MG63 (cell line): ENCODE measurements at places on chromosomes 12 and 14.

DNA sequence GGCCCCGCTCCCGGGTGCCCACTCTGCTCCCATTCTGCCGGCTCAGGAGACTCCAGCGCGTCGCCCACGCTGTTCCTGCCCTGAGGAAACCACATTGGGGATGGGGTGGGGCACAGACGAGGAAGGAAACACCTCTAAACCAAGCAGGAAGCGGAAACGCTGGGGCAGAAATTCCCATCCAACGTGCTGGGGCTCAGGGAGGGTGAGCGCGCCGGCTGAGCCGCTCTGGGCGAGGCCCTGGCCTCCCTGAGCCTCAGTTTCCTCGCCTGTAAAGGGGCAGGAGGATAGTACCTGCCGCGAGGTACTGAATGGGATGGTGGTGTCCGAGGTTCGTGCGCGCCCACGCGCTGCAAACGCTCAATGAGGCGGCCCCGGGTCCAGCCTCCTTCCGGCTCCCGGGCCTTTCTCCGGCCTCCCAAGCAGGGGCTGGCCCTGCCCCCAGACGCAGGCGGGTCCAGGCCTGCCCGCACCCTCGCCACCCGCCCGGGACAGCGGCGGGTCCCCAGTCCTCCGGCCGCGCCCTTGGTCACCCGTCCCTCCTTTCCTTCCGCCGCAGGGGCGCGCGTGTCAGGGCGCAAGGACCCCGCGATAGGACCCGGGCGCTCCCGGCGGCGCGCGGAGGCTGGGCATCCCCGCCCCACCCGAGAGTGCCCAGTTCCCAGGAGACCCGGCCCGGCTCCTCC, 673 bp downstream of the BEGAIN start:
- peak; percentile 75 for DNase-seq

DNA sequence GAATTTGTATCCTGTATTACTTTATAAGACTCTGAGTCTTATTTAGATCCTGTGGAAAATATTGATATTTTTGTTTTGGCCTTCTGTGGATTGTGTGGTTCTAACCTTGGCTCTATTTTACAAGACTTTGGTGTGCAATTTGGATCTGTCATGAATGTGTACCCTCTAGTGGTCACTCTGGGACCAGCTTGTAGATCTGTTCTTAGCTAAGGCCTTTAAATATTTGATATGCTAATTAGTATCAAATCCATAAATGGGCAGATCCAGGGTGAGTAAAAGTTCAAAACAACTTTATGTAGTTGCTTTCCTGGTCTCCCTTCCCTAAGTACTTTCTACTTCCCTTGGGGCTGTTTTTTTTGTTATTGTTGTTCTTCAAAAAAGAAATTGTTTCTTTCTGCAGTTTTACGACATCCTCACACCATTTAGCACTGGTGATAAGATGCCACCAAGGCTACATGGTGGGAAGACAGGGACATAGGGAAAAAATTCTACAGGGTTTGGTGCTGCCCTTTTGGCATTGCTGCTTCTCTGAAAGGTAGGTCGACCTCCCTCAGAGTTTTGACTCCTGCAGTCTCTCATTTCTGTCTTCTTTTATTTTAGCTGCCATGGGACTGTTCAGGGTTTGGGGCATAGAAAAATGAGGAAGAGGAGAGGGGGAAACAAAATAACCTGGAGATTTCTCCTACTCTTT, 238.5 kb downstream of the GPHN start:
- no peak for DNase-seq

DNA sequence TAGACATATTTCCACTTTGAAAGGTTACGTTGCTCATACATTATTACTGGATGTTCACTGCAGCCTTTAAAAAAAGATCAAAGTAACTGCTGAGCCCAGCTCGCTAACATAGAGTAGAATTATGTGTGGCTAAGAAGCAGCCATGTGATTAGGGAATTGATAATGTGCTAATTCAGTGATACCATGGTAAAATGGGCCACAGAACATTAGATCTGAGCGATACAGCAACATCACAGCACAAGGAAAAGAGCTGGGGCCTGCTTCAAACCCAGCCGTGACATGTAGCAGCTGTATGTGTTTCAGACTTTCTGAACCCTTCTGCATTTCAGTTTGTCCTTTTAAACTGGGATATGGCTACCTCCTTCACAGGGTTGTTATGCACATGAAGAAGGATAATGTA, 92.3 kb upstream of the LMNTD1 start:
- no peak for DNase-seq

DNA sequence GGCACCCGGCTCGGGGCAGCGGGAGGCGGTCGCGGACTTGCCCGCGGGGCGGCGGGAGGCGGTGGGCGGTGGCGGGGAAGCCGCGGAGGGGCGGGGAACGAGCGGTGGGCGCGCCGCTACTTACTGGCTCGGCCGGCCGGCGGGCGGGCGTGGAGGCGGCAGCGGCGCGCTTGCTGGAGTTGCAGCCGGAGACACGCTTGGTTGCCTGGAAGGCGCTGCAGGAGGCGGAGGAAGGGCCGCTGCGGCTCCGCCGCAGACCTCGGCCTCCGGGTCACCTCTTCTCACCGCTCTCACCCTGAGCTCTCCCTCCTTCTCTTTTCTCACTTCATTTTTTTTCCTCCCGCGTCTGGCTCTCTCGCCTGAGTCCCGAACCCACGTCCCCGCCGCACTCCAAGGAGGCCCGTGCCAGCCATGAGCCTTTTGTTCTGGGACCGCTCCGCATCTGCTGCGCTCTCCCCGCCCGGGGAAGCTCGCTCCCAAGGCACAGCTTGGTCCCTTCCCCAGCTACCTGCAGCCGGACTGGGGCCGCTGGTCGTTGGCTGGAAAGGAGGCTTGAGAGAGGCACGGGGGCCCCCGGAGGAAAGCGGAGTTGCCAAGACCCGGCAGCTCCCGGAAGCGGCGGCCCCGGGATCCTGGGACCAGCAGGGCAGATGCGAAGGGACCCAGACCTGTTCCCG, 592 bp upstream of the KCNK10 start:
- DNase-seq = peak; percentile 38

DNA sequence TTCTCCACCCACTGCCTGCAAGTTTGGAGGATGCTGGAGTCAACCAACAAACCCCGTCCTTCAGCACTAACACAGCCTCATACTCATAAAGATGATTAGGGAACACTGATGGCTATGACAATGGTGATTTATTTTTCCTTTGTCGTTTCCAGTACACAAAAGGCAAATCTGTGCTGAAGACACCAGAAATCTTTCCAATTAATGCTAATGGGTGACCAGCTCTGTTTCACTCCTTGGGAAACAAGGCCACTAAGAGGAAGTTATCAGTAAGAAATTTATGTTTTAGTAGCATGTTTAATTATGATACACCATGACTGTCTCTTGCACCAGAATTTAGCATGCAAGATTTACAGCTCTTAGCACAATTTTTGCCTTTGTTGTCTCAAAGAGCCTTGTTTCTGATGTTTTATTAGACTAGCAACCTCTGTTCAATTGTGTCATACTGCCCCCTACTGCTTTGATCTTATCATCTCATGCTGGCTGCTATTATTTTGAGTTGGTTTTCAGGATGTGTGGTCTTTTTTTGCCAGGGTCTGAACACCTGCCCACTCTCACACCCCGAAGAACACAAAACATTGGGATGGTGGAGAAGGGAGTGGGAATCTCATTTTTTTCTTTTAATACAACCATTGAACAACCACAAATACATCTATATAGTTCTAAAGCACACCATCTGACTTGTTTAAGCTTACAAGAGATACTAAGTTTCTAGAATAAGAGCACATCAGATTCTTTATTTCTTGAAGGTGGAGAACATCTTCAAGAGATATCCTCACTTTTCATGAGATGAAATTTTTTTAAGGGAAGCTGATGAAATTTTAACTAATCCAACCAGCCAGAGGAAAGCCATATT, 160.9 kb downstream of the SPTSSA start:
- DNase-seq = no peak

DNA sequence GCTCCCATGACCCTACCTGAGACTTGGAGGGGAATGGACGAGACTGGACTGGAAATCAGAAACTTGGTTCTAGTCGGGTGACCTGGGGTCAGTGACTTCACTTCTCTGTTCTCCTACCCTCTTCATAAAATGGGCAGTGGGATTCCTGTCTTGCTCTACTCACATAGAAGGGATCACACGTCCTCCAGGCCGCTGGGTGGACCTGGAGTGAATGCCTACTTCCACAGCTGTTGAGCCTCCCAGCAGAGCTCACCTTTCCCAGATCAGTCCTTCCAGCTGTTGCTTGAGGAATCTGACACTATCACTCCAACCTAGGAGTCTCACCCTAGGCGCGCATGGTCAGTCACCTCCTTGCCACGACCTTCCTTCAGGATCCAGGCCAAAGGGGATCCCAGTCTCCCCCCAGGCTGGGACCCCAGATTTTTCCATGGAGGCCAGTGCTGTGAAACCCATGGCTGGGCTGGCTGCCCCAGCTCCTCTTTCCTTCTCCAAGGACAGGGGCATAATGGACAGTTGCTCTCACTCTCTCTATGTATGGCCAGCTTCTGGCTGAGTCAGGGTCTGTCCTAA, 637 bp downstream of the ACVRL1 start:
- DNase-seq = no peak
